NCI-H1930 (cell line): ENCODE measurements at places on chromosomes 1 and 21.
A peak's percentile ranks its signal among the peaks of the same experiment; 100 is the strongest.

- no peak for DNase-seq
Observed at GRCh38 chr1:54844564-54844963, 42.4 kb downstream of the DHCR24 start.

DNA sequence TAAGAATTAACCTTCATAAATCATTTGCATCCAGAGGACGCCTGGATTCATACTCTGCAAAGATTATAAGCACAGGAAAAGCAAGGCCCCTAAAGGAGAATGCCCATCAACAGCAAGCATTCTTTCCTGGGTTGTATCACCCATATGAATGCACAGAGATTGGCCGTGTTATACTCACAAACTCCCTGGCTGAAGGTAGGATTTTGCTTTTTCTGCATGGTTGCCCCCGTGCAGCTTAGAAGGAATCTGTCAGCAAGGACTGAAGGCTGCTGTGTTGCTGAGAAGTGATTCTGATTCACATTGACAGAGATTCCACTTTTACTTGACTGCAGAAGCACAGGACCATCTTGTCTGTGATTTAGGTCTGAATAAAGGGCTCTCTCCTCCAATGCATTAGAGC is 283.0 kb downstream of the LRRIQ3 start:
- DNase-seq, result no peak

- DNase-seq, result peak; percentile 42
Observed at GRCh38 chr1:202034683-202035462, 24.5 kb downstream of the ELF3 start.

DNA sequence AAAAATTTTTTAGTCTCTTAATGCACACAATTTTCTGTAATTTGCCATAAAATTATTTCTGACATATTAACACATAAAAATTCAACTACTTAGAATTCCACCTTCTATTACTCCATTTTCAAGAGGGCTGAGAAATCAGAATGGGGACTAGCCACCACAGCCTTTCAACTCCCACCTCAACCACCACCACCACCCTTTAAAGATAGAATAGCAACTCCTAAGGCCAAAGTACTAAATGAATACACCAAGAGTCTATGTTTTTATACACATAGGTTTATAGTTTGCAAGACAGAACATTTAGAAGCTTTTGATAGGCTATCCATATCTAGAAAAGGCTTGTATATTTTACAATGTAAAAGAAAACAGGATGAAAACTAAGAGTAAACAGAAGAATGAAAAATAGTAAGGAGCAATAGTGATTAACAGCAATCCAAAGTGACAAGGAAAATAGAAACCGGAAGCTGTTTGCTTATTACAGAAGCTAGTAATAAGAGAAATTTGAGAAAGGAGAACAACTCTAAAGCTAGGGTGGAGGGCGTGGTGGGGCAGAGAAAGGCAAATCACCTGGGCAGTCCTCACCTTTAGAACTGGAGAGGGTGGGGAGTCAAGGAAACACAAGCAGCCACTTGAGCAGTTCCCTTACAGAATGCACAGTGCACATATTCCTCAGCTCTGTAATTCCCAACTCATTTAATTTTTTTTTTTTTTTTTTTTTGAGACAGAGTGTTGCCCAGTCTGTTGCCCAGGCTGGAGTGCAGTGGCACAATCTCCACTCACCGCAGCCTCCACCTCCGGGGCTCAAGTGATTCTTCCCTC is 27.7 kb downstream of the EPS15 start:
- no peak for DNase-seq
